ENCODE measurements at places on chromosomes 5 and 9. TPM values are rescaled to one million over a fixed set of nuclear protein-coding genes. Genes with fewer than 3 reads are reported as not detected.
A peak's percentile ranks its signal among the peaks of the same experiment; 100 is the strongest.

- H3K4me3 ChIP-seq: no peak overlapping the region
- DNase-seq: no peak
- H3K27me3 ChIP-seq: no peaks in the 10 kb centered on the region
- no peak overlapping the region for H3K27ac ChIP-seq
- H3K36me3 ChIP-seq: no peaks in the 10 kb centered on the region
Observed at GRCh38 chr9:17065062-17065461, 69.8 kb upstream of the CNTLN start.

GRCh38 chr5:160360310-160360709 is 10.1 kb downstream of the C1QTNF2 start:
- H3K27ac ChIP-seq: no peak overlapping the region
- H3K4me1 ChIP-seq: peaks cover 4% of the 10 kb centered on the region
- H3K27me3 ChIP-seq: no peaks in the 10 kb centered on the region
- H3K4me3 ChIP-seq: no peak overlapping the region
- no peaks in the 10 kb centered on the region for H3K36me3 ChIP-seq
- no peak for DNase-seq

DNA sequence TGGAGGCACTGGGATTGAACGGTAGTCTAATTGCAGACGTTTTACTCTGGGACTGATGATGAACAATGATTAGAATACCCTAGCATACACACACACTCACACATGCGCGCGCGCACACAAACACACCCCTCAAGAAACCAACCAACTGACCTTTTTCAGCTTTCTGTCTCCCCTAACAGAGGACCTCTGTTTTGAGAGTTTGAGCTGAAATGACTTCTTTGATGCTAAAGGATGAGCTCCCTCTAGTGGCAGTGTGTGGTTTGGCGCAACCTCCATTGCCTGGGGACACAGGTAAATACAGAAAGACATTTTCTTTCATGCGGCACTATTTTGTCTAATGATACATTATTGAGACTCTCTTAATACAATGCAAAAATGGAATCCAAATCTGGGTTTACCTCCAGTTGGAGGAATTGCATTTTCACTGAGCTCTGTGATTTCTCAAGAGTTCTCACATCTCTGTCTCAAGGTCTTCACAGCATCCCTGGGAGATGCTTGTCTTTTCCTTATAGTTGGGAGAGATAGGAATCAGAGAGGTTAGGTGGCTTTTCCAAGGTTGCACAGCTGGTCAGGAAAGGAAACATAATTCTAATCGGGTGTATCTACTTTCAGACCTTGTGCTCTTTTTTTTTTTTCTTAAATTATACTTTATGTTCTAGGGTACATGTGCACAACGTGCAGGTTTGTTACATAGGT is 187.5 kb downstream of the TMEM38B start:
- DNase-seq: peak; percentile 13
- no peaks in the 10 kb centered on the region for H3K4me1 ChIP-seq
- no peak overlapping the region for H3K27ac ChIP-seq

GRCh38 chr5:36561601-36562000 is 44.8 kb upstream of the SLC1A3 start:
- H3K27ac ChIP-seq: no peak overlapping the region
- no peak overlapping the region for H3K4me3 ChIP-seq
- H3K4me1 ChIP-seq: no peaks in the 10 kb centered on the region

DNA sequence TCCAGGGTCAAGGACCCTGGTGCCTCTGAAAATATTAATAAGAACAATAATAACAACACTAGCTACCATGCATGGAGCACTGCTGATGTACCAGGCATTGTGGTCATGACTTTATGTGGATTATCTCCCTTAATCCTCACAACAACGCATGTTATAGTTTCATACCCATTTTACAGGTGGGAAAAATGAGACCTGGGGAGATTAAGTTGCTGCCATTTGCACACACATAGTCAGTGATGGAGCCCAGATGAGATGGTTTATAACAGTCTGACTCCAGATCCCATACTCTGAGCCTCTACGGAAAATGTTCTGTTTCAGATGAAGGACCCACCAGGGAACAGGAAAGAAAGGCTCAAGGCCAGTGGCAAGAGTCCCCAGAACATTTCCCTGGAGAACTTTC is 48.2 kb upstream of the PPARGC1B start:
- no peak overlapping the region for H3K4me3 ChIP-seq
- H3K27me3 ChIP-seq: no peaks in the 10 kb centered on the region
- H3K27ac ChIP-seq: no peak overlapping the region
- DNase-seq: no peak
- H3K4me1 ChIP-seq: peaks cover 8% of the 10 kb centered on the region
- H3K36me3 ChIP-seq: no peaks in the 10 kb centered on the region

GRCh38 chr9:137272241-137273094 is 5.1 kb upstream of the TOR4A start:
- H3K27ac ChIP-seq: no peak overlapping the region
- no peaks in the 10 kb centered on the region for H3K27me3 ChIP-seq
- DNase-seq: peak; percentile 21
- H3K36me3 ChIP-seq: no peaks in the 10 kb centered on the region

DNA sequence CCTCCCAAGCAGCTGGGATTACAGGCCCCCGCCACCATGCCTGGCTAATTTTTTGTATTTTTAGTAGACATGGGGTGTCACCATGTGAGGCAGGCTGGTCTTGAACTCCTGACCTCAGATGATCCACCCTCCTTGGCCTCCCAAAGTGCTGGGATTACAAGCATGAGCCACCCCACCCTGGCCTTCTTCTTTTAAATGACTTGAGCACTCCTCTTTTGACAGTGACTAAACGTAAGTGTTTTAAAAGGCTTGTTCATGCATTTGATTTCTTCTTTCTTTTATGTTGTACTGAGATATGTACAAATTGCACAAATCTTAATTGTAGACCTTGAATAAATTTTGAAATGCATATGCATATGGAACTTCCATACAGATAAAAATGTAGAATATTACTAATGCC is 337.9 kb downstream of the CETN3 start:
- no peak overlapping the region for H3K4me3 ChIP-seq
- DNase-seq: no peak
- no peaks in the 10 kb centered on the region for H3K36me3 ChIP-seq
- H3K27me3 ChIP-seq: no peaks in the 10 kb centered on the region

DNA sequence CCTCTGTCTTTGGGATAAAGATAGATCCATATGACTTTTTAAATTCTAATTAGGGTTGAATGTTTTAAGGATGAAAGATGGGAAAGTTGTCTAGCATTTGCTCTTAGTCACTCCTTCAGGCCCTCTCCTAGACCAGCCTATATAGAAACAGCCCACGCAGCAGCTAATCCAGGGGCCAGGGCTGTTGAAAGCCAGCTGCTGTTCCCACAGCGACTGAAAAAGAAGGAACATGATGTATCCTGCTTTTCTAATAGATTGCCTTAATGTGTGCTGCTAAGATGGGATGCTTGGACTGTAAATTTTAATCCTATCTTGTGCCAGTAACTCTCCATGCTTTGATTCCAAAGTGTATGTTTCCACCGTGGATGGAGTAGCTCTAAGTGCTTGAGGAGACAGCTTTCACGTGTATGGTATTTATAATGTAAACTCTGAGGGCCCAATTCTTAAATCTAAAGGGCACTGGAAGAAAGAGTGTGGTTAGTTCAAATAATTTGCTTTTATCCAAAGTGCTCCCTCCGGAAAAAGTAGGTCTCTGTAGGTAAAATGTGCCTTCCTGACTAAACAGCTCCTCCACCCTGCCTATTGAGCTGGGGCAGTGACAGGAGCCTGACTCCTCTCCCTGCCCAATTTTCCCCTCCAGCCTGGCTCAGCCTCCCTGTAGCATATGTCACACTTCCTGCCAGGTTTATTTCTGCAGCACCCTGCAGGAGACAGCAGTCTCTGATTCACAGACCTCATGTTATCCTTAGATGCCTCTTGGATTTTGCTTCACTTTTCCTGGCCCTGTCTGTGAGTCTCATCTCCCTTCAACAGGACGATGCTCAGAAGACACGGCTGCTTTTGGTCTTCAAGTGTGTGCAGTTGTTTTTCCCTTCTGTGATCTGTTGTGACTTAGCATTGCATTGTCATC is 33.2 kb downstream of the SLC36A1 start:
- no peaks in the 10 kb centered on the region for H3K4me1 ChIP-seq
- no peak overlapping the region for H3K27ac ChIP-seq
- H3K36me3 ChIP-seq: no peaks in the 10 kb centered on the region
- H3K27me3 ChIP-seq: no peaks in the 10 kb centered on the region

DNA sequence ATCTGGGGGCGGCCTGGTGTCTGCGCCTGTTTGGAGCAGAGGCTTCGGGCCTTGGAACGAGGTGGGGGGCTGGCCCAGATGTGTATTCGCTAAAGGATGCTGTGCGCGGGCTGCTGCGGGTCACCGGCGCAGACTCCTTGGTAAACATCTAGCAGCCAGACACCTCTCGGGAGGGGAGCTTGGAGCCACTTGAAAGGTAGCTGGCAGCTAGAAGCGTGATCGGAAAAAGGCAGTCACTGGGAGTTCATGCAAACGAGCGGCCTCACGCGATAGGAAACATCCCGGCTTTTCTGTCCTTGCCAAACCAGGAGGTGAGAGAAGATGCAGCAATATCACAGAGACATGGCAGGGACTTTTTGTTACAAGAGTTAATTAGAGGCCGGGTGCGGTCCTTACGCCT is 8.1 kb downstream of the LAMC3 start:
- H3K4me3 ChIP-seq: no peak overlapping the region
- H3K4me1 ChIP-seq: peaks cover 3% of the 10 kb centered on the region
- no peak overlapping the region for H3K27ac ChIP-seq
- no peaks in the 10 kb centered on the region for H3K36me3 ChIP-seq

DNA sequence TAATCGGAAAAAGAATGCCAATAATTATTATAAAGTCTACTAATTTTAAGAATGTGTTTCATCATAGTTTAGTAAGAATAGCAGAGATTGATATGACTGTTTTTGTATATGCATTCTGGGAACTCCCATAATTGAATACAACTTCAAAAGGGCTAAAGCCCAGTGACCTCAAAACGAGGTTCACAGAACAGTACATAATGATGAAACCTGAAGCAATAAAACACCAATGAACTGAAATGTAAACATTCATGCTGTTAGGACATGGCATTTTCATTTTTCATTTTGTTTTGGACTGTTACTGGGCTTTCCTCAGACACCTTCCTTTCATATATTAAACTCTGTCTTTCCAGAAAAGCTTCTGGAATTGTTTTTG is 684 bp upstream of the JMY start:
- no peaks in the 10 kb centered on the region for H3K36me3 ChIP-seq
- H3K27ac ChIP-seq: peak overlapping the region; percentile 94
- H3K4me3 ChIP-seq: peak overlapping the region; percentile 59
- no peaks in the 10 kb centered on the region for H3K27me3 ChIP-seq
- H3K4me1 ChIP-seq: no peaks in the 10 kb centered on the region

DNA sequence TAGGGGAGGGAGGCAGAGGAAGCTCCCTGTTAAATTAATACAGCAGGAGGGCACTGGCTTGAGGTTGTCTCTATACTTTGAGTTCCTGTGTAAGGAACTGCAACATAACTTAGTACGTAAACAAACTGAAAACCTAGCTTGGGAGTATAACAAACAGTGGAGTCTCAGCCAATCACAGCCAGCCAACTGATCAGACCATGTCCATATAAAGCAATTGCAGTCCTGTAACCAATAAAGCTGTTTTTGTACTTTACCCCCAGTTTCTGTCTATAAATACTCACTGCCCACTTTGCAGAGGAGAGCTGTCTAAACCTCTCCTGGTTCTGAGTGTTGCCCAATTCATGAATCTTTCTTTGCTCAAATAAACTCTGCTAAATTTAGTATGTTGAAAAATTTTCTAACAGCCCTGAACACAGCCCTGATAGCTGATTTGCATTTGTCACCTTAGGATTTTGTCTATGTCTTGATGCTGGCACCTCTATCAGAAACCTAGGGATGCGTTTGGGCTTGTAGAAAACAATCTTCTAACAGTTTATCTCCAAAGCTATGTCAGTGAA is 39.9 kb downstream of the GDNF start:
- no peak overlapping the region for H3K27ac ChIP-seq
- DNase-seq: no peak
- no peak overlapping the region for H3K4me3 ChIP-seq

DNA sequence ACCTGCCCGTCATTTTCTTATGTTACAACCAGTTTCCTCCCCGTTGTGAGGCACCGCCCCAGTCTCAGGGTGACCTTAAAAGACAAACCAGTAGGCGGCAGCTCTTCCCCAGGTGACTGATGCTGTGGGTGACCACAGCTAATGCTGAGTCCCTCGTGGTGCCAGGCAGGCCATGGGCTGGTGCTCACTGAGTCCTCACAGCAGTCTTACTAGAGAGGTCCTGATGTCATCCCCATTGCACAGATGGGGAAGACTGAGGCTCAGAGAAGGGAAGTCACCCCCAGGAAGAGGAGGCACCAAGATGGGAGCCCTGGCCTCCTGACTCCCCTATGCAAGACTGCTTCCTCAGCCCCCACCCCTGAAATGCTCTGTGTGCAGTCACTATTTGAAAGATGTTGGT is 978 bp downstream of the CFAP157 start:
- H3K27me3 ChIP-seq: no peaks in the 10 kb centered on the region
- no peaks in the 10 kb centered on the region for H3K4me1 ChIP-seq
- DNase-seq: no peak
- no peaks in the 10 kb centered on the region for H3K36me3 ChIP-seq

DNA sequence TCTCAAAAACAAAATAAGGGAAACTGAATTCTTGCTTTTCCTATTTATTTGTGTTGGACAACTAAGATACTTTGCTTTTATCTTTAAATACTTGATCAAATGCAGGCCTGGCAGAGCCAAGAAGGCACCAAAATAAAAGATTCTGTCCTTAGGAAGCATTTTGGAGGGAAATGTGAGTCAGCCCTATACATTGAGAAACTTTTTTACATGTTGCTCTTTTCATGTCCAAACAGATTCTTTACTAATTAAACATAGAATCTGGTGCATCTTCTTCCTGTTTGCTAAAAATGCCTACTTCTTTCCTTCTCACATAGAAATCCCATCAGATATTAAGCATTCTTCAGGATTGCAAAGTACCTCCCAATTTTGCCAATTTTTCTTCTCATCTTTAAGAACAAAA is 1160.4 kb downstream of the EFNA5 start:
- H3K4me1 ChIP-seq: no peaks in the 10 kb centered on the region
- H3K27ac ChIP-seq: no peak overlapping the region
- no peak overlapping the region for H3K4me3 ChIP-seq
- no peak for DNase-seq
- H3K27me3 ChIP-seq: no peaks in the 10 kb centered on the region
- no peaks in the 10 kb centered on the region for H3K36me3 ChIP-seq

DNA sequence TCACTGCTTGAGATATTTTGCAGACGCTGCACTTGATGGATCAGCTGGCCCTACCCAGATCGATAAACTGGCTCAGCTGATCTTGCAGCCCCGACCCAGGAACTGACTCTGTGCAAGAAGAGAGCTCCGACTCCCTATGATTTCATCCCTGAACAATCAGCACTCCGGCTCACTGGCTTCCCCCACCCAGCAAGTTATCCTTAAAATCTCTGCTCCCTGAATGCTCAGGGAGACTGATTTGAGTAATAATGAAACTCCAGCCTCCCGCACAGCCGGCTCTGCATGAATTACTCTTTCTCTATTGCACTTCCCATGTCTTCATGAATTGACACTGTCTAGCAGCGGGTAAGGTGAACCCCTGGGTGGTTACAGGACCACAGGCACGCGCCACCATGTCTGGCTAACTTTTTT is 16.9 kb upstream of the NANS start:
- no peaks in the 10 kb centered on the region for H3K4me1 ChIP-seq
- no peaks in the 10 kb centered on the region for H3K36me3 ChIP-seq
- DNase-seq: no peak

Gene CRAT
- 28.7 TPM for polyA plus RNA-seq

Gene PCDHA1
- not detected for polyA plus RNA-seq

Gene FOXI1
- polyA plus RNA-seq: not detected

Gene MZB1
- polyA plus RNA-seq: 0.91 TPM

Gene NMUR2
- polyA plus RNA-seq: not detected

Gene OTP
- not detected for polyA plus RNA-seq

Data from ovary (tissue), 10 donors.